ENCODE measurements at places on chromosomes 1 and 21.
A peak's percentile ranks its signal among the peaks of the same experiment; 100 is the strongest.

- DNase-seq: no peak
Observed at GRCh38 chr1:84159533-84160240, 15.6 kb downstream of the PRKACB start.

DNA sequence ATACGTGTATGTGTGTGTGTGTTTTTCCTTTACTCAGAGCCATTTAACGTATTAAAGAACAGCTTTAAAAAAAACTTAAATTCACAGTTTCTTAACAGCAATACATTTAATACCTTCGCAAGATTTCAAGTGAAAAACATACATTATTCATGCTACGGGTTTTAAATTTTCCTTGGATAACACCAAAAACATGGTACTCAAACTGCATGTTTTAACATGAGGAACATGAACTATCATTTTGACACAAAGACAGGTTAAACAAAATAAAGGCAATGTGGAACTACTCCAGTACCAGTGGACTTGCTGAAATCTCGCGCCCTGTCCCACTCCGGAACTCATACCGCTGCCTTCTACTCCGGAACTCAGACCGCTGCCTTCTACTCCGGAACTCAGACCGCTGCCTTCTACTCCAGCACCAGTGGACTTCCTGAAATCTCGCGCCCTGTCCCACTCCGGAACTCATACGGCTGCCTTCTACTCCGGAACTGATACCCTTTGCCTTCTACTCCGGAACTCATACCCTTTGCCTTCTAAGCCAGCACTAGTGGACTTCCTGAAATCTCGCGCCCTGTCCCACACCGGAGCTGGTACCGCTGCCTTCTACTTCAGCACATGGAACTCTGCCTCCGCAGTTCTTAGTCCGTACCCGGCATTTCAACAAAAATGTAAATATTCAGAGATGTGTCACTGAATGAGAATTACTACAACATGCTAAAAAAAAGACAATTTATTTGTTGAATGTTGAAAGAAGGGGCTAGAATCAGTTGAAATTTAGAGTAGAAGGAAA is 148.6 kb downstream of the NCAM2 start:
- no peak for DNase-seq

- DNase-seq: no peak
Observed at GRCh38 chr1:152392909-152393308, 21.2 kb downstream of the CRNN start.

GRCh38 chr21:26093122-26093521 is 77.4 kb downstream of the APP start:
- no peak for DNase-seq

DNA sequence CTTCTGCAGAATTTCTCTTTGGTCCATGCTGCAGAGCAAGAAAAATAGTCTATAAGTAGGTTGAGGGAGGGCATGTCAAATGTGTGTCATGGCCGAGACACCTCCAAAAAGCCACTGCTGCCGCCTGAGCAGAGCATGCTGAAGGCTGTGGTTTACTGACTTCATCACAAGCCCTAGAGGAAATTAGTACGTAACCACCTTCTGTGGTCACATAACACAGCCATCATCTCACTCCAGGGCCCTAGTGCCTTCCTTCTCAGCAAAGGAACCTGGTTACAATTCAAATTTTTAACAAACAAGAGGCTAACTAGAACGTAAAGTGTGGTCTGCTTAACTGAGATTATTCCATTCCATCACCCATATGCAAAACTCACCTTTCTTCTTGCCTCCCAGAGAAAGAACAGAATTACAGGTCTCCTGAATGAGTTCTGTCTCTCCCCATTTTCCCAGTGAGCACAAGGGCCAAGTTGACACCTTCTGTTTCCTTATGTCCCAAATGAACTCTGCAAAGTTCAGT is at the start of gene PTPN22:
PTPN22 (minus strand) TSS at position 116 of the 517 bp plus-strand sequence.
- no peak for DNase-seq

GRCh38 chr1:34176830-34177603 is at the start of gene C1orf94:
TSS of gene C1orf94 (plus strand) at chr1:34176907. CDS start at chr1:34177790, 883 bp downstream.
- DNase-seq: peak; percentile 57

DNA sequence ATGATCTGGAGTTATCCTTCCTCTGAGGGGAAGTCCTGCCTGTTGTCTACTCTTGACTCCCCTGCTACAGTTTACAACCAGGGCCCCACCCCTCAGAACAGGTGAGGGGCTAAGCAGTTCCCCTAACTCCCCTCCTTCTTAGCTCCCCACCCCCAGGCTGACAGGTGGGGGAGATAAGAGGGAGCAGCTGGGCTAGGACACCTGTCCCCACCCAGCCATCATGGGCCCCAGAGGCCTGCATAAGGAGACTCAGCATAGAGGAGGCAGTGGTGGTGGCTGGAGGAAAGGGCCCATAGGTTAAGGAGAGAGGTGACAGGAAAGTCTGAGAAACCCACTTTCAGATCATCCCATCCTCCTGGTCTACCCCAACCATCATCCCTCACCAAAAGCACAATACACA is 6.8 kb downstream of the MEF2D start:
- DNase-seq: no peak

- DNase-seq: no peak
Observed at GRCh38 chr1:36320291-36320761, 3.1 kb downstream of the EVA1B start.

DNA sequence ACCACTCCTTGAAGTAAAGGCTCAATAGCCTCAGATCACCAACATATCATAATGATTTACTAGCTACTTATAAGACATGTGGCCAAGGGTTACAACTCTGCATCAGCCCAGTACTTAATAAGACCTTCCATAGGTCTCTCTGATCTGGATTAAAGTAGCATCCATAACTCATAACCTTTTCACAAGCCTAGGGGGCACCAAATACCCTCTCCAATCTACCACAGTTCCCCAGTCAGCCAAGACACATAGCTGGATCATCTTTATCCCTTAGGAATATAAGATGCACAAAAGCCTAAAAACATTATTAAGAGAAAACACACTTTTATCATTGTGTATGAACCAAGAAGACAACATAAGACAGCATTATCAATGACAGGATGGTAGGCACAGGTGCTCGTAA is 22.1 kb downstream of the SSX2IP start:
- no peak for DNase-seq

GRCh38 chr1:115527746-115528145 is 114.0 kb upstream of the VANGL1 start:
- DNase-seq: no peak

DNA sequence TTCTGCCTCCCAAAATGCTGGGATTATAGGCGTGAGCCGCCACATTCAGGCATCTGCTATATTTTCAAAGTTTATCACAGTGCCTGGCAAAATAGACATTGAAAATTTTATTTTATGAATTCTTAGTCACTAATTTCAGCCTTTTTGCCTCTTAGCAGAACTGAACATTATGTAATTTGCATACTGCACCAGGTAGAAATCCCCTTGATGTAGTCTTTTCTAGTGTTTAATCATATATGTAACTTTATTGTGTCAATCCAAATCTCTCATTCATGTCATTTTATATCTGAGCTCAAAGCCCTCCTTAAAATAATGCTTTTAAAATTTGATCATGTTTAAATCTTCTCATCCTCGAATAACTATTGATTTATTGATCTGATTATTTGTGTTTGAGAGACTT is 19.2 kb downstream of the WDTC1 start:
- no peak for DNase-seq

GRCh38 chr1:228304225-228304624 is 96.4 kb downstream of the OBSCN start:
- DNase-seq: peak; percentile 32

GRCh38 chr21:23401278-23401677 is 2206.0 kb downstream of the MRPL39 start:
- DNase-seq: no peak

DNA sequence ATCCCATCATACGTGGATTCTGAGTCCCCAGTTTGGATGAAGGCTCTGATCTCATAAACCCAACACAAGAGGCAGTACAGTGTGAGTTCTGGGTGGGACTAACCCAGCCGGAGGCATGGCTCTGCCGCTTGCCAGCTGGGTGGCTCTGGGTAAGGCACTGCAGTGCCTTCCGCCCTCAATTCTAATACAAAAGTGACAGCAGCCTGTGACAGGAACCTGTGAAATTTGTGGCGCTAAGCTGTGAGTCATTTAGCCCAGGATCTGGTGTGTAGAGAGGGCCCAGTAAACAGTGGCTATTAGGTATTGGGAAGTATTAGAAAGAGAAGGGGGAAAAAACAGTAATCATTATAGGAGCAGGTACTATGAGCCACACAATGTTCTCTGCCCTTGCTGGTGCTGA is 23.3 kb downstream of the HSPG2 start:
- DNase-seq: no peak

- no peak for DNase-seq
Observed at GRCh38 chr21:36188937-36189336, 32.3 kb downstream of the DOP1B start.

GRCh38 chr1:17011092-17011438 is 663 bp downstream of the ATP13A2 start:
- no peak for DNase-seq

GRCh38 chr1:21659099-21659923 is 9.8 kb downstream of the RAP1GAP start:
- peak; percentile 91 for DNase-seq

- no peak for DNase-seq
Observed at GRCh38 chr1:96388421-96389310, 332.9 kb upstream of the PTBP2 start.

GRCh38 chr1:83845437-83846071 is 153.4 kb downstream of the TTLL7 start:
- DNase-seq: no peak

GRCh38 chr1:26941311-26941710 is 19.0 kb downstream of the KDF1 start:
- no peak for DNase-seq

- no peak for DNase-seq
Observed at GRCh38 chr1:198850196-198850595, 211.4 kb downstream of the PTPRC start.

DNA sequence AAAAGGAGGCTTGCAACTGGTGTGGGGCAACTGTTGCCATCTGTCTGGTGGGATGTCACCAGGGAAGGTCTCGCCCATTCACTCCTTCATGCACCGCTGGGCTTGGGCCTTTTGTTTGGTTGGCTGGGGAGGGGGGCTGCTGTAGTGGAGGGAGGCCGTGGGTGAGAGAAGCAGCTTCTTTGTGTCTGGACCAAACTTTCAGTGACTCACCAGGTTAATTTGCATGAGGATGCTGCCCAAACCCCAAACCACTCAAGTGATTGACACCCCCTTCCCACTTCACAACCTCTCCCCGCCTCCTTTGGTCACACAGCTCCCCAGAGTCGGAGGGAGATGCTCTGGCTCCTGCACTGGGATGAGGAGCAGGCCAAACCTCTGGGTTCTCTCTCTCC is 19.7 kb downstream of the BTG2 start:
- DNase-seq: no peak

- no peak for DNase-seq
Observed at GRCh38 chr21:36987845-36988244, 18.7 kb upstream of the RIPPLY3 start.

GRCh38 chr21:24225431-24225830 is 1381.8 kb downstream of the MRPL39 start:
- DNase-seq: no peak

DNA sequence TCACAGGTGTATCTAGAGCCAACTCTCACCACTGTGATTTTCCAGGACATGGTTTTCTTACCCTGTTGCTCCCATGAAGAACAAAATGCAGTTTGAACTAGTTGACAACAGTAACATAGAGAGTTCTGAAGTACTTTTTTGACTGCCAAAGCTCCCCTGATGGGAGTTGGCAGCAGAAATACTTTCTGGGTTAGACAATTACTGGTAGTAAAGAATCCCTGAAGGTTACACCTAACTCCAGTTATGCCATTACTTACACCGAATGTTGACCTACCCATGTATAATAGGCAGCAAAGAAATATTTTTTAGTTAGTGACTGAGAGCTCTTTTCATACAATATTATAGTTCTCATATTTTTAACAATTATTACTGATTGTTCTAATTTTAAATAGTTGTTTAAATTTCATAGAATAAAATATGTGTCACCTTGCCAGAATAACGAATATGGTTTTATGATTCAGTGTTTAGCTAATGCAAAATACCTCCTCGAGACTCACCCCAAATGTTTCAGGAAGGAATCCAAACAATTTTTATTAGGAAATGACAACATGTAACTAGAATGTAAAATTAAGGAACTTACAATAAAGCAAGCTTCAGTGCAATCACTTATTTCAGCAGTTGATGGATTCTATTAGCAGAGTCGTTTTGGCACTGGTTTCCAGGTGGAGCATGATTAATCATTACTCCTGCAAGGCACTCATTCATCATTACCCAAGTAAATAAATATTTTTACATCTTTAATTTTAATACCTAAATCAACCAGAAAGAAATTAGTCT is 237.6 kb downstream of the MRPL39 start:
- DNase-seq: no peak

DNA sequence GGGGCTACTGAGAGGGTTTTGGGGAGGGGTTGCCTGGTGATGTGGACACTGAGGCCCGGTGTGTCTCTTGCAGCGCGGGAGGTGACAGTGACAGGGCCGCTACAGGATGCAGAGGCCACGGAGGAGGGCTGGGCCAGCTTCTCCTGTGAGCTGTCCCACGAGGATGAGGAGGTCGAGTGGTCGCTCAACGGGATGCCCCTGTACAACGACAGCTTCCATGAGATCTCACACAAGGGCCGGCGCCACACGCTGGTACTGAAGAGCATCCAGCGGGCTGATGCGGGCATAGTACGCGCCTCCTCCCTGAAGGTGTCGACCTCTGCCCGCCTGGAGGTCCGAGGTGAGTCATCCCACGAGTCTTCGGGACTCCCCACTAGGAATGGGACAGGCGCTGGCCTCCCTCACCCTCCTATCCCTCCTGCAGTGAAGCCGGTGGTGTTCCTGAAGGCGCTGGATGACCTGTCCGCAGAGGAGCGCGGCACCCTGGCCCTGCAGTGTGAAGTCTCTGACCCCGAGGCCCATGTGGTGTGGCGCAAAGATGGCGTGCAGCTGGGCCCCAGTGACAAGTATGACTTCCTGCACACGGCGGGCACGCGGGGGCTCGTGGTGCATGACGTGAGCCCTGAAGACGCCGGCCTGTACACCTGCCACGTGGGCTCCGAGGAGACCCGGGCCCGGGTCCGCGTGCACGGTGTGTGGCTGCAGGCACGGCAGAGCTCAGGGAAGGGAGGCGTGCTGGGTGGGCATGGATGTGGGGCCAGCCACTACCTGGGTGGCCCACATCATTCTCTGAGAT is 72.5 kb downstream of the OBSCN start:
- peak; percentile 46 for DNase-seq

GRCh38 chr1:93715529-93716126 is 34.0 kb upstream of the BCAR3 start:
- DNase-seq: peak; percentile 50

DNA sequence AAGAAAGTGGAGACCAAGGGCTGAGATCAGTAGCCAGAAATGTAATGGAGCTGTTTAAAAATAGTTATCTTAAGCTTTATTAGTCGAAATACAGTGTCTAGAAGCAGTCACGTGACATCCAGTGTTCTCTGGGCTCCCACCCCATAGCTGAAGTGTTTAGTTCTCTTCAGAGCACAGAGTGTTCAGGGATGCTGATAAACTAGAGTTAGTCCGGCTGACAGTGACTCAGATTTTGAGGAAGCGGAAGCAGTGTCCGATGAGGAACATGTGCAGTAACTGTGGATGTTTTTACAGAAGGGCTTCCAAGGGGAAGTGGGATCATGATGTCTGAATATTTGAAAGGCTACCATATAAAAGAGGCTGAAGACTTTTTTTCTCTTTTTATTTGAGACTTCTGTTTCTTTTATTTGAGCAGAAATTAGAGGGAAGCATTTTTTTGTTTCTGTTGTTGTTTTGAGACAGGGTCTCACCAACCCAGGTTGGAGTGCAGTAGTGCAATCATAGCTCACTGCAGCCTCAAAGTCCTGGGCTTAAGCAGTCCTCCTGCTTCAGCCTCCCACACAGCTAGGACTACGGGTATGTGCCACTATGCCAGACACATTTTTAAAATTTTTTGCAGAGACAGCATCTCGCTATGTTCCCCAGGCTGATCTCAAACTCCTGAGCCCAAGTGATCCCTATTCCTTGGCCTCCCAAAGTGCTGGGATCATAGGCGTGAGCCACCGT is 124.2 kb downstream of the GALNT2 start:
- DNase-seq: no peak

All from islet precursor cell (in vitro differentiated cells).